ENCODE measurements at places on chromosomes 11 and 22.

DNA sequence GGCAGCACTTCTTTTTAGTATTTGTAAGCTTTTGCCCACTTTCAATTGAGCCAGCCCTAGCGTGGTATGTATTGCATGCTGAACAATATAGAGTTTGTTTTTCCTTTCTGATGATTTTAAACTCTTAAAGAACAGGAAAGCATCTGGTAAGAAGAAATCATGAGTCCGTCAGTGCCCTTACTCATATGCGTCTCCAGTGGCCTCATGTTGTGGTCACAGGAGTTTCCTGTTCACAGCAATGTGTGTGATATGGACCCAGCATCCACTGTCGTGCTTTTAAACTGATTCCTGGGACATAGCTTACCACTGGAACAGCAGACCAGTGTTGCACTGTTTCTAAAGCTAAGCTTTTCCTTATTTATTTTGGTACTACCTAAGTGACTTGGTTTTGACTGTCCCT, 40.1 kb downstream of the BID start:
- no peak for DNase-seq
- no peaks in the 10 kb centered on the region for H3K4me1 ChIP-seq
- no peak overlapping the region for H3K4me3 ChIP-seq
- peak overlapping the region; percentile 36 for H3K27ac ChIP-seq
- peaks cover 94% of the 10 kb centered on the region for H3K36me3 ChIP-seq

DNA sequence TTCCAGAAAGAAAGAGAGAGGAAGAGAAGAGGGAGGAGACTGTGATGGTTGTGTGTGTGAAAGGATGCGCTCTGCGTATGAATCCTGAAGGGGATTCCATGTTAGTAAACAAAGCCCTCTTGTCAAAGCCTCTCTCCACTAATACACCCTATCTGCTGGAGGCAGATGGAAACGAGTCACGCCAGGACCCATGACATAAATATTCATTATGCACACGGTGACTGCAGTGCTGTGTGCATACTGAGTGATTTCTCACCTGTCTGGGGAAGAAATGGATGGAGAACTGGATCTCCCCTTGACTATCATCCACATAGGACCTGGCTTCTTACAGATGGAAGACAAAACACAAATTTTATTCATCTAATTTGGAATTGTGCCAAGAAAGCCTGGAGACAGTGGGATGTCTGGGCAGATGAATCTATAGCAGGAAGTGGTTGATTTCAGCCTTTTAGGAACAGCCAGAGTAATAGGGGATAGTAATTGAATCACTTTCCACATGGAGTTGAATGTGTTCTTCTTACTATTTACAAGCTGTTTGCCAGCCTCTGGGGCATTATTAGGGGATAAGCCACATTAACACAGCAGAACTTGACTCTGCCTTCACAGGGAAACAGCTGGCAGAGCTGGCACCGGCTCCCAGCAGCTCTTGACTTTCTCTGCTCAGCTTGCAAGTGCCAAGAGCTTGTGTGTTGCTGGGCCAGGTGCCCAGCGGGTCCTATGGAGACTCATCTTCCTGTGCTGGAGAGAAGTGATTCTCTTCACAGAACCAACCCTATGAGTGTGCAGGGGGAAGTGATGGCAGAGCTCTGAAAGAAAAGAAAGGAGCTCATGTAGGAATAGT, 9.0 kb downstream of the MTNR1B start:
- H3K27ac ChIP-seq, result no peak overlapping the region
- H3K36me3 ChIP-seq, result no peaks in the 10 kb centered on the region
- DNase-seq, result no peak

DNA sequence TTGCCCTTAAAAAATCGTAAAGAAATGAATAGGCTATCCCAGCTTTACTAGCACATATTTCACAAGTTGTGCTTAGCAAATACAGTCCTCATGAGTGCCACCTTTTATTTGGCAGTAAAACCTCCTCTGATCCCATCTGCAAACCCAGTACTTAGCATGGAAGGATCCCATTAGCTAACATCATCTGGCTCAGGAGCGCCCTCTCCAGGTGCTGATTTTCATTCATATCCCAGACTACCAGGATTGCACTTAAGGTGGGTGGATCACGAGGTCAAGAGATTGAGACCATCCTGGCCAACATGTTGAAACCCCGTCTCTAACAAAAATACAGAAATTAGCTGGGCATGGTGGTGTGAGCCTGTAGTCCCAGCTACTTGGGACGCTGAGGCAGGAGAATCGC, 76.1 kb upstream of the PAX6 start:
- no peaks in the 10 kb centered on the region for H3K4me1 ChIP-seq
- H3K27ac ChIP-seq, result no peak overlapping the region
- no peak overlapping the region for H3K4me3 ChIP-seq
- no peak for DNase-seq
- peaks cover 7% of the 10 kb centered on the region for H3K27me3 ChIP-seq

GRCh38 chr22:26952451-26953011, 295.1 kb downstream of the MIAT start:
- H3K27me3 ChIP-seq, result no peaks in the 10 kb centered on the region
- no peak overlapping the region for H3K27ac ChIP-seq
- no peak overlapping the region for H3K4me3 ChIP-seq
- H3K4me1 ChIP-seq, result no peaks in the 10 kb centered on the region

GRCh38 chr11:69483691-69484426, 2.4 kb downstream of the LINC01488 start:
- no peak overlapping the region for H3K4me3 ChIP-seq
- peak; percentile 64 for DNase-seq
- no peaks in the 10 kb centered on the region for H3K27me3 ChIP-seq
- H3K36me3 ChIP-seq, result no peaks in the 10 kb centered on the region
- no peaks in the 10 kb centered on the region for H3K4me1 ChIP-seq

- H3K4me3 ChIP-seq, result peak overlapping the region; percentile 53
- no peaks in the 10 kb centered on the region for H3K36me3 ChIP-seq
- peak overlapping the region; percentile 79 for H3K27ac ChIP-seq
- peaks cover 9% of the 10 kb centered on the region for H3K4me1 ChIP-seq
- DNase-seq, result peak; percentile 89
Measured at GRCh38 chr11:62370743-62371440, 33.6 kb downstream of the ASRGL1 start.

- H3K4me3 ChIP-seq, result no peak overlapping the region
- peaks cover 11% of the 10 kb centered on the region for H3K4me1 ChIP-seq
- DNase-seq, result peak; percentile 60
Measured at GRCh38 chr22:46363611-46364321, 28.3 kb downstream of the TRMU start.

DNA sequence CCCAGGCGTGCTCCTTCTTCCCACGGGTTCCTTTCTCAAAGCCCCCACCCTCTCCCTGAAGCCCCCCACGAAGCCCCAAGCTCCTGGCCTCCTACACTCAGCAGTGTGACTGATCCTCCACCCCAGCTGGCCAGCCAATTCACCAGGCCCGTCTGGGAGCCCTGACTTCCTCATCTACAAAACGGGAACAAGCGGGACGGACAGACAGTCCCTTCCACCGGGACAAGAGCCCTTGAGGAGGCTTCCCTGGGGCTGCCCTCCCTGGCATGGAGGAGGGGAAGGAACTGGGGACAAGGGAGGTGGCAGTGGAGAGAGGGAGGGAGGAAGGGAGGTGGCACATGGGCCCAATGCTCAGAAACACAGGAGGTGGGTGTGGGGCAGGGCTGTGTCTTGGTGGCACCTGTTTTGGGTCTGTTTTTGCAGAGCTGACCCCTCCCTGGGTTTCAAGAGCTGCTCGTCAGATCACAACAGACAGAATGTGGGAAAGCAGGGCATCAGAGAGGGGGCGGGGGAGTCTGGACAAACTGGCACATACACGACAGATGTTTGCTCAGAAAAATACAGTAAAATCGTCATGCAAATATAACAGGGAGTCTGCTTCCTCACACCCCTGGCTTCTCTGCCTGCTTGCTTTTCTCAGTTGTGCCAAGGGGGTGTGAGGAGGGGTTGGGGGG, 56.8 kb downstream of the ELFN2 start:
- DNase-seq, result peak; percentile 81
- H3K27me3 ChIP-seq, result peaks cover 28% of the 10 kb centered on the region

- H3K27me3 ChIP-seq, result peaks cover 4% of the 10 kb centered on the region
- DNase-seq, result no peak
- no peak overlapping the region for H3K4me3 ChIP-seq
- no peaks in the 10 kb centered on the region for H3K4me1 ChIP-seq
- no peak overlapping the region for H3K27ac ChIP-seq
Measured at GRCh38 chr11:36574486-36574885, 6.7 kb downstream of the RAG1 start.

GRCh38 chr11:95242845-95243605, 12.0 kb upstream of the SESN3 start:
- no peaks in the 10 kb centered on the region for H3K27me3 ChIP-seq
- H3K27ac ChIP-seq, result no peak overlapping the region
- no peaks in the 10 kb centered on the region for H3K36me3 ChIP-seq
- peaks cover 24% of the 10 kb centered on the region for H3K4me1 ChIP-seq

DNA sequence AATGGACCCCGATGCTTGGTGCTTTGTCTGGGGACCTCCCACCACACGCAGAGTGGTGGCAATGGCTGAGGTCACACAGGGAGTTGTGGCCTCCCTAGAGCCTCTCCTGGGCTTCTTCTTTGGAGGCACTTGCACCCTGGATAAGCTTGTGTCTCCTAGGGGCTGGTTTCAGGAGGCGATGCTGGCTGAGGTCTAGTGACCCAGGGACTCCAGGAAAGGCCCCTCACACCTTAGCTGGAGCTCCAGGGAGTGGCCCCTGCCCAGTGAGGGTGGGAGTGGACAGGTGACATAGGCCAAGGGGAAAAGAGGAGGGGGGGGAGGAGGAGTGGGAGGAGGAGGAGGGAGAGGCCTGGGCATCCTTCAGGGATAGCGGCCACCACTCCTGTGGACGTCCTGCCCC, 810 bp downstream of the IGLL1 start:
- no peak overlapping the region for H3K27ac ChIP-seq
- H3K4me1 ChIP-seq, result no peaks in the 10 kb centered on the region
- H3K4me3 ChIP-seq, result no peak overlapping the region
- peaks cover 52% of the 10 kb centered on the region for H3K27me3 ChIP-seq
- DNase-seq, result no peak

- no peaks in the 10 kb centered on the region for H3K27me3 ChIP-seq
- DNase-seq, result no peak
- H3K4me3 ChIP-seq, result peak overlapping the region; percentile 96
- H3K27ac ChIP-seq, result peak overlapping the region; percentile 96
Measured at GRCh38 chr11:47551086-47551485, 1.8 kb downstream of the CELF1 start.

GRCh38 chr11:128731041-128731663, 37.3 kb downstream of the FLI1 start:
- peaks cover 19% of the 10 kb centered on the region for H3K36me3 ChIP-seq
- no peak overlapping the region for H3K4me3 ChIP-seq
- H3K27me3 ChIP-seq, result no peaks in the 10 kb centered on the region
- no peak for DNase-seq
- peak overlapping the region; percentile 64 for H3K27ac ChIP-seq
- peaks cover 100% of the 10 kb centered on the region for H3K4me1 ChIP-seq

DNA sequence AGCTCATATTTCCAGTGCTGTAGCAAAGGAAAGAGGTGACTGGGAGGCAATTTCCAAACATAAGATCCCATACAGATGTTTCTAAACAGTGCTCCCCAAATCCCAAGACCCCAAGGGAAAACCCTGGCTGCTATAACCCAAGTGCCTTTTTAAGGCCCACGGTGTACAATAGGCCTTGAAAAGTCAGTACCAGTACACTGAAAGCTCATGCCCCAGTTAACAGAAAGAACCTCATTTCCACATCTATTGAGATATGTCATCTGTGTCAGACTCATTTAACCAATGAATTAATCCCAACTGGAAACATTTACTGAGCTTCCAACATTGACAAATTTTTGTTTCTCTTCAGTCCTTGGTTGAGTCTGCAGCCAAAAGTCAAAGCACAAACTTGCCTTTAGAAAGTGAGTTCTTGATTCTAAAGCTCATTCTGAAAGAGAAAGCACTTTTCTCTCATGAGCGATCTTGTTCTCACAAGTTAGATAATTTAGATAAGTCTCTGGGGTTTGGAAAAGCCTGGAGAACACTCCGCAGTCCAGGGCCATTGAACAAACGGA, 239.8 kb upstream of the ARHGAP20 start:
- DNase-seq, result no peak
- no peak overlapping the region for H3K27ac ChIP-seq
- H3K27me3 ChIP-seq, result no peaks in the 10 kb centered on the region
- no peaks in the 10 kb centered on the region for H3K4me1 ChIP-seq

- DNase-seq, result peak; percentile 69
- no peak overlapping the region for H3K27ac ChIP-seq
- H3K27me3 ChIP-seq, result no peaks in the 10 kb centered on the region
- H3K36me3 ChIP-seq, result no peaks in the 10 kb centered on the region
- no peak overlapping the region for H3K4me3 ChIP-seq
- peaks cover 4% of the 10 kb centered on the region for H3K4me1 ChIP-seq
Measured at GRCh38 chr22:37256075-37256726, 12.1 kb upstream of the RAC2 start.

GRCh38 chr11:68974421-68975194, 6.2 kb downstream of the MRGPRD start:
- H3K27ac ChIP-seq, result no peak overlapping the region
- no peaks in the 10 kb centered on the region for H3K4me1 ChIP-seq
- DNase-seq, result peak; percentile 67
- no peaks in the 10 kb centered on the region for H3K36me3 ChIP-seq
- H3K27me3 ChIP-seq, result peaks cover 14% of the 10 kb centered on the region
- no peak overlapping the region for H3K4me3 ChIP-seq

- peaks cover 8% of the 10 kb centered on the region for H3K4me1 ChIP-seq
- H3K27ac ChIP-seq, result no peak overlapping the region
- H3K36me3 ChIP-seq, result peaks cover 36% of the 10 kb centered on the region
- no peaks in the 10 kb centered on the region for H3K27me3 ChIP-seq
- H3K4me3 ChIP-seq, result no peak overlapping the region
Measured at GRCh38 chr22:46638601-46639431, 18.6 kb downstream of the GRAMD4 start.

DNA sequence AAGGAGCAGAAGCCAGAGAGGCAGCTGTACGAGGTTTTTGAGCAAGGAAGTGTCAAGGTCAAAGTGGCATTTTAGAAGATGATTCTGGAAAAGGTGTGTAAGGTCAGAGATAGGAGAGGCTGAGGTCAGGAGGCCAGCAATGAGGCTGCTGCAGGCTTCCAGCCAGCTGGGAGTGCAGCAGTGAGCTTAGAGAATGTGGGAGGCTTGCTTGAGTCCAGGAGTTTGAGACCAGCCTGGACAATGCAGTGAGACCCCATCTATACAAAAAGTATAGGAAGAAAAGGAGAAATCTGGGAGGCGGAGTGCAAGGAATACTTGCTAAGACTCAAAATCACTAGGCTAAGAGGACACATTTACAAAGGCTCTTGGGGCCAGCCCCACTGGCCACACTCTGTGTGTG, 96.5 kb downstream of the GRIK4 start:
- no peaks in the 10 kb centered on the region for H3K36me3 ChIP-seq
- H3K27ac ChIP-seq, result no peak overlapping the region
- H3K4me1 ChIP-seq, result no peaks in the 10 kb centered on the region

GRCh38 chr11:133354069-133354468, 178.2 kb downstream of the OPCML start:
- no peaks in the 10 kb centered on the region for H3K27me3 ChIP-seq
- no peak for DNase-seq
- H3K36me3 ChIP-seq, result no peaks in the 10 kb centered on the region
- no peaks in the 10 kb centered on the region for H3K4me1 ChIP-seq
- no peak overlapping the region for H3K4me3 ChIP-seq
- no peak overlapping the region for H3K27ac ChIP-seq

GRCh38 chr11:78023426-78023825, 350 bp upstream of the KCTD14 start:
- DNase-seq, result no peak
- H3K4me3 ChIP-seq, result peak overlapping the region; percentile 27
- H3K36me3 ChIP-seq, result no peaks in the 10 kb centered on the region
- H3K27ac ChIP-seq, result no peak overlapping the region
- no peaks in the 10 kb centered on the region for H3K27me3 ChIP-seq
- H3K4me1 ChIP-seq, result peaks cover 8% of the 10 kb centered on the region

GRCh38 chr22:46028106-46028991, 51.4 kb upstream of the WNT7B start:
- peaks cover 38% of the 10 kb centered on the region for H3K27me3 ChIP-seq
- H3K4me3 ChIP-seq, result no peak overlapping the region
- peaks cover 14% of the 10 kb centered on the region for H3K4me1 ChIP-seq
- H3K36me3 ChIP-seq, result no peaks in the 10 kb centered on the region
- H3K27ac ChIP-seq, result no peak overlapping the region
